ENCODE measurements at places on chromosomes 2 and 18. TPM values are rescaled to one million over a fixed set of nuclear protein-coding genes. Genes with fewer than 3 reads are reported as not detected.

PLEK gene
- 7.7 TPM for polyA plus RNA-seq

- no peak for DNase-seq
These were observed 91.7 kb upstream of the ACAA2 start for GRCh38 chr18:49904871-49905555.

- DNase-seq, result no peak
These were observed 17.5 kb downstream of the FTCDNL1 start for GRCh38 chr2:199833525-199833924.

GRCh38 chr2:214226061-214226460, 184.8 kb upstream of the VWC2L start:
- DNase-seq, result no peak

GRCh38 chr2:235857598-235857997, 310.6 kb downstream of the GBX2 start:
- no peak for DNase-seq

- DNase-seq, result no peak
These were observed 130.2 kb downstream of the INHBB start for GRCh38 chr2:120476141-120476540.

- no peak for DNase-seq
These were observed 22.7 kb downstream of the COL4A4 start for GRCh38 chr2:227141301-227141700.

DNA sequence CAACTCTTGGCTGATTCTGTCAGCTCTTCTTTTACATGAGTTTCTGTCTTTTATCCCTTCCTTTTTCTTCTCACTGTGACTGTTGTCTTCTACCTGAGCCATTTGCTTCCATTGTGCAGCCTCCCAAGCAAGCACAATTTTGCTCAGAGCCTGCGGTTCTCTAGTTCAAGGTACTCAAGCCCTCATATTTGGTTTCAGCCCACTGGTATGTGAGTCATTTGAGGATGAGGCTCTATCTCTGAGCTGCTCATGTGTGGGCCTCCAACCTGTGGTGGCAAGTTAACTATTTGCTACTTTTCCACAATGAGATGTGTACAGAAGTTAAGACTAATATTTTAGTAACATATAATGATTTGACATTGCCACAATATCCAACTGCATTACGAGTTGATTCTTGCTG, 183.0 kb downstream of the PHLPP1 start:
- DNase-seq, result no peak

SAG gene
- polyA plus RNA-seq, result 0.09 TPM

GRCh38 chr2:19122220-19122619, 236.2 kb downstream of the OSR1 start:
- DNase-seq, result no peak

DNA sequence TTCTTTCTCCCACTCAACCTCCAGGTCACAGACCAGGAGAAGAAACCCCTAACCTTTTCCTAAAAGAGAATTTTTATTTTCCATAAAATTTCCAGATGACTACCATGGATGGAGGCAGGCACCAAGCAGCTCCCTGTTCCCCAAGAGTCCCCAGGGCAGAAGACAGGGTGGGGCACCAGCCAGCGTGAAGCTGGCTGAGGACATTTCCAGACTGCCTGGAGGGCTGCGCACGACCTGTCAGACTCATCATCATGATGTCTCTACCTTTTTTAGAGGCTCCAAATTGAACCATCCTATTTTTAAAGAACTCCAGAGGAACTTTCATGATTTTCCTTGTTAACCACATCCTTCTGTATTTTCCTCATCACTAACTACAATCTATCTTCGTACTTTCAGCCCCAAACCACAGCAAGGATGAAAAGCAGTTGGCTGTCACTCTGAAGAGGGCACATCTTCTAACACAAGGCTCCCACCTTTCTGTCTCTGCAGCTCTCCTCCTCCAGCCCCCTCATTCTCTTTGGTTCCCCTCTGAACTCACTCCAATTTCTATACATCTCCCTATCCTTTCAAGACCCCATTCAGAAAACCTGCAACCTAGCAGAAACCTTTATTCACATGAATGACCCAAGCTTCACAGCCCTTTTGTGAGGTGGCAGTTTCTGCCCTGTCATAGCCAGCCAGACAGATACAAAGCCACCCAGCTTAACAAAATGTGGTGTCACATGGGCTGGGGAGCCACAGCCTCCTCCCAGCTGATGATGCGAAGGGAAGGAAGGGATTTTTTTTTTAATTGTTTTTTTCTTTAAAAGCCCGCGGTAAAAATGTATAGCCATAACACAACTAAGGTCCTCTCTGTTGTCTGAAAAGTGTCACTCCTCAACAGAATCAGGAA, 11.1 kb downstream of the AMMECR1L start:
- DNase-seq, result no peak

- peak; percentile 35 for DNase-seq
These were observed 675 bp upstream of the SPIRE1 start for GRCh38 chr18:12658426-12659138.

- no peak for DNase-seq
These were observed 84.1 kb downstream of the EPAS1 start for GRCh38 chr2:46381263-46381849.

DNA sequence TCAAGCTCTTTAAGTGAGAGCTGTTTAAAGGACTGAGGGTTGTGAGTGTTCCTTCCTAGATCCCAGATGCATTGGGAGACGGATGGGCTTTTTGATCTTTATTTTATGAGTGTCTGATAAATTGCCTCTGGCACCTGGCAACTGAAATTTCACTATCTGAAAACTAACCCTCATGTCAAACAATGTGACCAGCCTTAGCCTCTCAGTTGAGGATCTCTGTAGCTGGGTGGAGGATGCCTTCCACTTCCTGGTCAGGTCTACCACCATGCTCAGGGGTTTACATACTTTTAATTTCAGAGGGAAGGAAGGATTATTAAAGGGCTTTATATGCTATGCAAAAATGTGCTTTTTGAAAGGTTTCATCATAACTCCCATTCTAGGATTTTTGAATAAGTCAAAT, 70.5 kb upstream of the NT5C1B start:
- DNase-seq, result no peak

GRCh38 chr2:143901185-143901842, 618.6 kb downstream of the ZEB2 start:
- DNase-seq, result no peak

POTEJ gene
- 0.04 TPM for polyA plus RNA-seq

TBR1 gene
- polyA plus RNA-seq, result not detected

GRCh38 chr2:150125708-150126107, 361.8 kb downstream of the RND3 start:
- DNase-seq, result no peak

DNA sequence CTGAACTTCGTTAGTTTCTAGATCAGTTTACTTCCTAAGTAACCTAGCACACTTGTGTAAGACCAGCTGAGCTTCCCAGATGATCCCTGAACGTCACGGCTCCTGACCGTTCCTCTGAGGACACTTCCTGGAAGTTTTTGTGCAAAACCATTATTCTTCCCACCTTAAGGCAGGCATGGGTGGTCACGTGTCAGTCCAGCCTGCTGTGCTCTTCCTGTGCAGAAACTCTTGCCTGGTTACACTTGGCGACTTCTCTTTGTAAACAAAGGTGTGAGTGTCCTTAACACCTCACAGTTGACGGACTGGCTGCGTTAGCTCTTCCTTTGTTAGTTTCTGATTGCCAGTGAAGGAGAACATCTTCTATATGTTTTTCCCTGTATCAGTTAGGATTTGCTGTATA, 118.3 kb downstream of the SH3RF3 start:
- no peak for DNase-seq

GRCh38 chr2:191773136-191773535, 73.8 kb downstream of the CAVIN2 start:
- DNase-seq, result no peak

DNA sequence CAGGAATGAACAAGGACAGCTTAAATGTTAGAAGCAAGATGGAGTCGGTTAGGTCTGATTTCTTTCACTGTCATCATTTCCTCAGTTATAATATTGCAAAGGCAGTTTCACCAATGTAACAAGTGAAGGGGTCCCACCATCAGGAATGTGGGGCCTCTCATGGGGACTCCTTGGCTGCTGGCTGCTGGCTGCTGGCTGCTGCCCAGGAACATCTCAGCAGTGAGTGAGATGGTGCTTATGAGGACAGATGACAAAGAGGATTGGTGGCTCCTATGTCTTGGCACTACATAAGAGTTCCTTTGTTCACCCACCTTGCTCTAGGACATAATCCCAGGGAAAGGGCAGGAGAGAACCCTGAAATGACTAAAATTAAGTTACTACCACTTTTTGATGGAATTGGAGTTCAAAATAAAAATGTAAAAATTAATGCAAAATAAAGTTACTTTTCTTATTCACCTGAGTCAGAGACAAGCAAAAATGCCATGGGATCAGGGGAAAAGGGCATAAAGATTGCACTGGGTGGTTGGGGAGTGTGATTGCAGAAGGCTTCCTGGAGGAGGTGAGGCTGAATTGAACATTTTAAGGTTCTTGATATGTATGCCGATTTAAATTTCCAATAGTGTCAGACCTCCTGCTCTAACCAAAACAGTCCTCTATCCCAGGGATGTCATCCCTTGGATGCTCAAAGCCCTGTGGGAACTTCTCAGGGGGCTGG, 23.4 kb downstream of the TMEM177 start:
- DNase-seq, result no peak

DNA sequence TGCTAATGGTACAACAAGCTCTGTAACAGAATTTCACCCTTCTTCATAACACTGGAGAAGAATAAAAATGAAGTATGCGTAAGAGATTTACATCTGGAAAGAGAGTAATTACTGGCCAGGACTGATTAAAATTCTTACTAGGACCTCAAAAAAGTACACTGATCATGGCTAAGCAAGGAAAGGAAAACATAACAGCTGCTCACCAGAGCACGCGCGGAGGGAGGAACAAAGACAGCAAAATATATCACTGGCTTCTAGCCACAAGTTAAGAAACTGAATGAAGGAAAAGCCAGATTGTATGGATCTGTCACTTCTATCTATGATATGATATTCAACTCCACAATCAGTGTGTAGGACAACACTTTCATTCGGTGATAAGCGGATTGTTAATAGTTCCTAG, 15.6 kb upstream of the CYTIP start:
- DNase-seq, result no peak

GRCh38 chr2:236774171-236774570, 204.5 kb downstream of the ACKR3 start:
- no peak for DNase-seq

HTR2B gene
- polyA plus RNA-seq, result 20.5 TPM

DNA sequence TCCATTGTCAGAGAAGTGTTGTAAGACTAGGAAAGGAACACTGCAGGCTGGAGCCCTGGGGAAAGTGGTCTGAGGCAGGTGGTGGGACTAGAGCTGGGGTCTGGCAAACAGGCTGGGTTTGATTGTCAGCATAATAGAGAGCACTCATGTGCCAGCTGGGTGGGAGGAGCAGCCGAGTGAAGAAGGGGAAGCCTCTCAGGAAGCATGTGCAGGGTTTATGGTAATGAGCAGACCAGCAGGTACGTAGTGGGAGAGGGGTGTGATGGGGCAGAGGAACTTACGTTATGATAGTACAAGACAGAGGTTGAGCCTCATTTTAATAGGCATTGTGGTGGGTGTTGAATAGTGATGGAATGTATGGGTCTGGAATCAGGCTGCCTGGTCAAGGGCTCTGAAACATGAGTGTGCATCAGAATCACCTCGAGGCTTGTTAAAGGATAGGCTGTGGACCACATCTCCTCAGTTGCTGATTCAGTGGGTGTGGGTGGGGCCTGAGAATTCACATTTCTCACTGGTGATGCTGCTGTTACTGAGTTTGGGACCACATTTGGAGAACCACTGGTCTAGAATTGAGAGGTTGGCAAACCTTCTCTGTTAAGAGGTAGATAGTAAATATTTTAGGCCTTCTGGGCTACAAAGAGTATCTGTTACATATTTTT, 1.7 kb upstream of the MGAT5 start:
- no peak for DNase-seq

TXNDC2 gene
- polyA plus RNA-seq, result 0.10 TPM

DNA sequence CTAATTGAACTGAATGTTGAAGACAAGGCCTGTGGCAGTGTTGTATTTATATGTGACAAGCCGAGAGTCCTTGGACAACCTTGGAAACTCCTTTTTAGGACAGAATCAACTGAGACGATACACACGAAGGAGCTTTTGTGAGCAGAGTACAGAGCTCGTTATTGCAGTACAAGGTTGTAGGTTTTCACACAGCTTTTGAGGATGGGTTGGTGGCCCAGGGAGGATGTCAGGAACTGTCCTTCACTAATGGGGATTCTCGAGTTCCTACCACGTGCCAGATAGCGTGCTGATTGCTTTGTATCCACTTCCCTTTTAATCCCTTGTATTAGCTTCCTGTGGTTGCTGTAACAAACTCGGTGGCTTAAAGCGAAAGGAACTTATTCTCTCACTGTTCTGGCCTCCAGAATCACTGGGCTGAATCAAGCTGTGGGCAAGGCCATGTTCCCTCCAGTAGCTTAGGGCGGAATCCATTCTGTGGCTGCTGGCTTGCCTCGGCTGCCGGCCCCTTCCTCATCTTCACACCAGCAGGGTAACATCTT, 20.2 kb downstream of the INPP4A start:
- DNase-seq, result no peak

All from renal cortex interstitium (tissue), 15 donors.